Coronary artery (tissue), 2 donors: ENCODE measurements at places on chromosomes 3 and 15.
A peak's percentile ranks its signal among the peaks of the same experiment; 100 is the strongest.

DNA sequence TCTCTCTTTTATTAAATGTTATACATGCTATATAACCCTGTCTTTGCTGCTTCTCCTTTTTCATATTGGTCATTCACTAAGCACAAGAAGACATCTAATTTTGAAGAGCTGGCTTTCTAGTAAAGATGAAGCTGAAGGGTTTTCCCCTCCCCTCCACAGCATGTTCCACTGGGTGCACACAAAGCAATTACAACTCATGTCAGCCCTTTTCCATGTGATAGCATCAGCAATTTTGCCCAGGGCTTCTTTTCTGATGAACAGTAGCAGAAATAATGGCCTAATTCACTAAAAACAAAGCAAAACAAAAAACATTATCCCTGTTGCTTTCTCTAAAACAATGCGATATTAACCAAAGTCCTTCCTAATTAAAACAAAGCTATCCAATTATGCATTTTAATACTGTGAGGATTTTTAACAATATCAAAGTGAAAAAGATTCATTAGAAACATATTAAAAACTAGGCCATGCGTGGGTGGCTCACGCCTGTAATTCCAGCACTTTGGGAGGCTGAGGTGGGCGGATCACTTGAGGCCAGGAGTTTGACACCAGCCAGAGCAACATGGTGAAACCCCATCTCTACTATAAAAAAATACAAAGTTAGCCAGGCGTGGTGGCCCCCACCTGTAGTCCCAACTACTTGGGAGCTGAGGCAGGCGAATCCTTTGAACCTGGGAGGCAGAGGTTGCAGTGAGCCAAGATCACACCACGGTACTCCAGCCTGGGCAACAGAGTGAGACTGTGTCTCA lies 12.2 kb upstream of the PIK3R4 start:
- no peak for DNase-seq

GRCh38 chr15:52406601-52407000 lies 111.0 kb upstream of the MYO5C start:
- DNase-seq = no peak

DNA sequence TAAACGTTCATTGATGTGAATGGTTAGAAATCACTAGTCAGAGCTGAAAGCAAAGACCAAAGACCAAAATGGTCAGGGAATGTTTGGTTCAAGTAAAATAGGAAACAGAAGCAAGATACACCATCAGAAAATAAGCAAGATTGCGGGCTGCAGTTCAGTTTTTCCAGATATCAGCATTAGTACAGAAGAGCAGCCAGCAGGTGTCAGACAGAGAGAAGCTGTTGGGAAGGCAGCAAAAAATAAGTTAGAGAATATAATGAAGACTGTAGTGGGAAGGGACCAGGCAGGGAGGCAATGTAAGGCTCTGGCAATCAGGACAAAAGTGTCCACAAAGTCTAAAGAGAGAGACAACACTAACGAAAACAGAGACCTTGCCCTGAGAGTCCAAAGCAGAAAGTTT lies 639.4 kb upstream of the NAALADL2 start:
- no peak for DNase-seq

GRCh38 chr3:183492849-183493179 lies 62.7 kb downstream of the KLHL6 start:
- no peak for DNase-seq

GRCh38 chr3:114494498-114494897 lies 200.7 kb downstream of the TIGIT start:
- DNase-seq = no peak

DNA sequence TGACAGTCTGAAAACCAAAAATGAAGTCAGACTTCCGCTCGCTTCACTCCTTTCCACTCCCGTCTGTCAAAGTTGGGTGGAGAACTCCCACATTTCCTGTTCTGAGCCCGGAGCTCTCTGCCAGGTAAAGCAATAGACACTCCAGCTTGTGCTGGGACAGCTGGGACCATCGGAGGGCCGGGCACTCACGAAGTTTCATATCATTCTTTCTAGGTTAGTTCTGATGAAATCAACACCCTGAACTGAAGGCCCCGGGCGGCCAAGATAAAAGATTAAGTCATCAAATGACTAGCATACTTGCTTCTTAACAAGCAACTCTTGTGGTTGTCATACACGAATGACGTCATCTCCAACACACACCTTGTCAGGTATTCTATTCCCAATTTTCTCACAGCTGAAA lies 42.1 kb downstream of the MAGI1 start:
- no peak for DNase-seq

GRCh38 chr15:74451861-74452835 lies 8.8 kb downstream of the UBL7 start:
- no peak for DNase-seq

DNA sequence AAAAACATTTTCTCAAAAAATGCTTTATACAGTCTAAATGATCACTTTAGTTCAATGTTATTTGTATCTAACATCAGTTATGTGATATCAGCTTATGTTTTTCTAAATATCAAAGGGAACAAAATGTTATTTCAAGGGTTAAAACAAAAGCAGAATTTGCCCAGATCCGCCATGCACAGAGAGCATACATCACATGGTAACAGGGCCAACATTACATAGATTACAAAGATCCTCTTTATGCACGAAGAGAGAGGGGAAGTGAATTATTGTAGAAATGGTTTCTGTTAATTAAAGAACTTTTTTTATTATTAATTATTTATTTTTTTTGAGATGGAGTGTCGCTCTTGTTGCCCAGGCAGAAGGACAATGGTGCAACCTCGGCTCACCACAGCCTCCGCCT lies 100.8 kb upstream of the MME start:
- no peak for DNase-seq

DNA sequence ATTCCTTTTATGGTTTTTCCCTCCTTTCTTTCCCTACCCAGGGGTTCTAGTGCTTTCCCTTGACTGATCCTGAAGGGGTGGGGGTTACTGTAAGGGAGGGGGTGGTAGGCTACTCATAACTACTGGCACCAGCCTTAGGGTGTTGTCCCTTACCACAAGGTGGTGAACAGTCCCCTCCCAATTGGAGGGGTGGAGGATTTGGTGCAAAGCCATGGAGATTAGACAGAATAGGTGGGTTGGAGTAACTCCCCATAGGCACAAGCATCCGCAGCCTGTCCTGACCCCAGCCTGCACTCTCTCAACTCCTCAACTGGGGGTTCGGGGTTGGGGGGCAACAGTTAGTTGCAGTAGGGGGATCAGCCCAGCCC lies 2.6 kb upstream of the HYAL2 start:
- DNase-seq = no peak

DNA sequence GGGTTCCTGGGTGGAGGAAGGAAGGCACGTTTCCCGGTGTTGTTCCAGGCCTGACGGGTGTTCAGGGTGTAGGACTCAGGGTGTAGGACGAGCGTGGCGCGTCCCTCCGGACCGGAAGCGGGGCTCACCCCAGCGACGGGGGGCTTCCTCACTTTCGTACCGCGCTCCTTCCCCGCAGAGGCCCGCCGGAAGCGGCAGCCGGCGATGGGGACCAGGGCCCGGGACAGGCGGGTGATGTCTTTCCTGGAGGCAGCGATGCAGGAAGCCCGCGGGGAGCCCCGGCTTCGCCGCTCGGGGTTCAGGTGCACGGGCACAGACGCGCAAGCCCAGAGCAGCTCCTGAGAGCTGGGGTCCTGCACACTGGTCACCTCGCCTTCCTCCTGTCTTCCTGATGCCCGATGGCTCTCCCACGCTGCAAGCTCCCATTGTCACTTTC lies 13.4 kb downstream of the FOXL2NB start:
- peak; percentile 60 for DNase-seq

DNA sequence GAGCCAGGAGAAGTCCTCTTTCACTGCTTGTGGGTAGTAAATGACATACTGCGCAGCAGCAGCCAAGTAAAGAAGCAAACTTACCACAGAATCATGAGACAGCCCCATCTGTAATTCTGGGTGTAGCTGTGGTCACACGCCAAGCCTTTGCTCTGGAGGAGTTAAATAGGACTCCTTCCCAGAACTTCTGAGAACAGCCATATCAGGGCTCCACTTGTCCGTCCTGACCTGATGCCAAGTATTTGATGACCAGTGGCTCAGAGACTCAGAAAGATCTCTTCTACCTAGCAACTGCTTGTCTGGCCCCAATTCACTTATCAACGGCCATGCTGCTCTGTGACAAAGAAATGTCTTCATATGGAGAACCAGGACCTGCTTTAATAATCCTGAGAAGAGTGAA lies 20.6 kb upstream of the GOLIM4 start:
- no peak for DNase-seq

DNA sequence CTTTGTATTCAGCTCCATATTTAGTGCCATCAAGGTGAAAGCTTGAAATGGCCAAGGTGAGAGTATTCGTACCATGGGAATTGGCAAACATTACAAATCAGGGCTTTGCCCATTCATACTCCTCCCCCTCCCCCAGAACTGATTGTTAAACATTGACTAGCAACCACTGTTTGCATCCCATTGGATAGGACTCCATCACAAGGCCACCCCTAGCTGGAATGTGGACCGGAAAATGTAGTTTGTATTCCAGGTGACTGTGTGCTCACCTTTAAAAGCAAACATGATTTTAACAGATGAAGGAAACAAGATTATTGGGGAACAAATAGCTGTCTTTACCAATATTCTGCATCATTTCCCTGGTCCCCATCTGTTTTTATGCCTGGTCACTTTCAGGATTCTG lies 14.1 kb downstream of the ST3GAL6 start:
- no peak for DNase-seq

DNA sequence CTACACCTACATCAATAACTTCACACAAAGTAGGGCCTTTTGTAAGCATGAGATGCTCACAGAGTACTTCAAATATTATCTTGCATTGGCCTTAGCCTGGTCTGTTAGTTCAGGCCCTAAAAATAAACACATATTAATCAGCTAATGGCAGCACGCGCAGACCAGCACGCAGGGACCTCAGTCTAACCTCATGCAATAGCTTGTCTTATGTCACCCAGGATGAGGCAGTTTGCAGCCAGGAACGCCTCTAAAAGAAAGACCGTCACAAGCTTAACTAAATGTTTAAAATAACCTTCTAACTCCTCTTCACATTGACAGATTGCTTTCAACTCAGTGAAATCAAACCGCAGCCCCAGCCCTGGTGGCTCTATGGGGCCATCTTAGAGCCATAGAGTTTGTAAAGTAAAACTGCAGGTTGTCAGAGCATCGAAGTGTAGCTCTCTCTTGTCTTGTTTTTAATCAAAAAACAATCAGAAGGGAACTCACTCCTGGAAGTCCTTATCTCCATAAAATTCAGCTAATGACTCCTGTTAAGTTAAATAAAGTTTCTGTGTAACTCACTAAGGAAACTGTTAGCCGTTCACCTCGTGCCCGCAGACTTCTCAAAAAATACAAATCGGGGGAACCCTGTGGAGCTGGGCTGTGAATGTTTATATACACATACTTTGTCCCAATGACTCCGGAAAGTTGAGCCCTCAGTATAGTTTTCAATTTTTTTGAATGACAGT lies 212.6 kb downstream of the CDIN1 start:
- DNase-seq = no peak

- DNase-seq = no peak
Observed at GRCh38 chr3:75886971-75887526, 101.7 kb upstream of the ZNF717 start.

GRCh38 chr3:24802614-24803013 lies 308.0 kb upstream of the THRB start:
- no peak for DNase-seq

- DNase-seq = no peak
Observed at GRCh38 chr15:86611417-86612040, 531.9 kb downstream of the AGBL1 start.

DNA sequence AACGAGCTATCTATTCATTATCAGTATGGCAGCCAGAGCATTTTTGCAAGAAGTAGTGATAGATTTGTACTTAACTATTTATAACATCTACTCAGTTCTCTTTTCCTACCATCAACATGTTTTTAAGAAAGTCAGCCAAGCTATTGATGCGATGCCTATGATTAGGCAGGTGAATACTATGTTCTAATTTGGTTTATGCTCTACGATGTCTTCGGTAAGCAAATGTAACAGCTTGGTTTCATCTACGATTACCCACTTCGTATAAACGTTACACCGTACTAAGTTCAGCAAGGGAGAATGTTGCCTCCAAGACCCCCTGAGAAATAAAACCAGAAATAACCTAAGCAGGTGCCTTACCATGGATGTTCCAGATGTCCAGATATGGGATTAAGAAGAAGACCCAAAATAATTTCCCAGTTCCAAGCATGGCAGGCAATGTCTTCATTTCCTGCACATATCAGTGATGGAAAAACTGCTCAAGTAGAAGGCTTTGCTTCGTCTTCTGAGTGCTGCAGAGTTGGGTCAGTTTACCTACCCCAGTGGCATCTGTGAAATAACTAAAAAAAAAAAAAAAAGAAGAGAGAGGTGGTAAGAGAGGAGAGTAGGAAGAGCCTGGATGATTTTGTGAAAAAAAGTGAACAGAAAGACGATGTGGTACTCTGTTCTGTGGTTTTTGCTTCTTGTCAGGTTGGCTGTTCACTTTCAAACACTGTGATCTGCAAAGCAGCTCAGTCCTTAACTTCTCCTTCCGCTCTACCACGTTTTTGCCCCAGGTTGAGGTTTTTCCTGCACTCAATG lies at the start of gene BTLA:
BTLA (minus strand) TSS at position 559 of the 798 bp plus-strand sequence; CDS start at position 445, 114 bp downstream.
- no peak for DNase-seq

GRCh38 chr15:43187544-43188155 lies 2.4 kb downstream of the CCNDBP1 start:
- no peak for DNase-seq

GRCh38 chr3:128919988-128920387 lies 40.6 kb downstream of the ACAD9 start:
- no peak for DNase-seq

- DNase-seq = no peak
Observed at GRCh38 chr3:156536524-156537316, 18.2 kb downstream of the SSR3 start.

GRCh38 chr3:59709702-59710553 lies 660.1 kb upstream of the CFAP20DC start:
- DNase-seq = no peak

- no peak for DNase-seq
Observed at GRCh38 chr3:25849641-25850385, 59.9 kb downstream of the OXSM start.

DNA sequence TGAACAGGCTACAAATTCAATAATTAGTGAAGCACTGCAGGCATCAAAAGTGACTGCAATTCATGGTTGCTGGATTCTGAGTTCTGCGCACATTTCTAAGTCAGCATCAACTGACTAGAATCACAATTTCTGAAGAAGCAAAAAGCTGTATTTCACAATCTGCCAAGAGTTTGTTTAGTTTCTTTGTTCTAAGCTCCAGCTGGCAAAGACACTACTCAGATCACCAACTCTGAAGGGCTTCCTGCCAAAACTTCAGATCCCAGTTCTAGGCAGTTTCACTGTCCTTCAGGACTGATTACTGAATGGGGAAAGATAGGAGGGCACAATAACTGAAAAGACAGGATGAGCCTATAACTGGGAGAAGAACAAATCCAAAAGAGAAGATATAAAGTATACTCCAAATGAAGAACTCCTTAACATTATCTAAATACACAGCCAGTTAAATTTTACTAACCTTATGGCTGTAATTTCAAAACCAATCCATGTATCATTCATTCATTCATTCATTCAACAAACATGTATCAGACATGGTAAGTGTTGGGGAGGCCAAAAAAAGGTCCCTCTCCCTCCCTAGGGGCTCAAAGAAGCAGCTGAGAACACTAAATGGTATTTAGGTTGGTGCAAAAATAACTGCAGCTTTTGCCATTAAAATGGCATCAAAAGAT lies 17.1 kb downstream of the TJP1 start:
- DNase-seq = no peak
